ENCODE measurements at places on chromosomes 11 and 22.

DNA sequence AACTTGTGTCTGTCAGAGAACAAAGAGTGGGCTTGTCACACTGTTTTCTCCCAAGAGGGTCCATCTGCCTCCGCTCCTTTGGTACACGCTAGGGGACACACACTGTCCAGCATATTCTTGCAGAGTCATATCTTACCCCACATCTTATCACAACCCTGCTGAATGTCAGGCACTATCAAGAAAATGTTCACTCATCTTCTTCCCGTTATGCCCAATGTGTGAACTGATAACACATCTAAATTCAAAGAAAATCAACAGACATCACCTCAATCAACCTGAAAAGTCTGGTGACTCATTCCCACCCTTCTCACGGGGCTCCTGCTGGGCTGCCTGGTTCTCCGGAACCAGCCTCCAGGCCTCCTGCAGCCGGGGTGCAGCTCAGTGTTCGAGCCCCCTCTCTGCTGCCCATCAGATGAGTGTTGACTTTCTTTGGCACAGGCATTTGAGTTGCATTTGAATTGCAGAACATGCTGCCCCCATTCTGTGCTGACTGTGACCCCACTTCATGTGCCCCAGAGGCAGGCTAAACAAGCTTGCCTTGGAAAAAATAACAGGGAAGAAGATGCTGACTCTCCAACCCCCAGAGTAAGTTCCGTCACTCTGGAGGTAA is 19.4 kb downstream of the GRAP2 start:
- no peak for DNase-seq

DNA sequence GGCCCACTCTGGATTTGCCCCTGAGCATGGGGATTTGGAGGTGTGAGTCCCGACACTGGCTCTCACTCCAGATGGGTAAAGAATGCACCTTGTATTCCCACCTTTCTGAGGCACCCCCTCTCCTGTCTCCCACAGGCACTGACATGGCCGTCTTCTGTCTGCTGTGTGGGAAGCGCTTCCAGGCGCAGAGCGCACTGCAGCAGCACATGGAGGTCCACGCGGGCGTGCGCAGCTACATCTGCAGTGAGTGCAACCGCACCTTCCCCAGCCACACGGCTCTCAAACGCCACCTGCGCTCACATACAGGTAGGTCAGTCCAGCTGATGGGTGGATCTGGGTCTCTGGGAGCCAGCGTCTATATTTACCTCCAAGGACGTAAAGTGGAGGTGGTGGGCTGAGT is 54.2 kb upstream of the NNMT start:
- DNase-seq = no peak

GRCh38 chr11:84740050-84740449 is 887.1 kb downstream of the DLG2 start:
- no peak for DNase-seq

DNA sequence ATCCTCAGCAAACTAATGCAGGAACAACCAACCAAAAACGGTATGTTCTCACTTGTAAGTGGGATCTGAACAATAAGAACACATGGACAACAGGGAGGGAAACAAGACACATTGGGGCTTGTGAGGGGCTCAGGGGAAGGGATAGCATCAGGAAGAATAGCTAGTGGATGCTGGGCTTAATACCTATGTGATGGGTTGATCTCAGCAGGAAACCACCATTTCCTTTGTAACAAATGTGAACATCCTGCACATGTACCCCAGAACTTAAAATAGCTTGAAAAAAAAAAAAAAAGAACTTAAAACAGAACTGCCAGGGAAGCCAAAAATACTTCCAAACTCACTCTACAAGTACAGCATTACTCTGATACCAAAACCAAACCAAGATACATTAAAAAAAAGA is 33.8 kb downstream of the CASP4 start:
- DNase-seq = no peak

- DNase-seq = no peak
These were observed 1.0 kb upstream of the ROBO4 start for GRCh38 chr11:124898711-124899110.

DNA sequence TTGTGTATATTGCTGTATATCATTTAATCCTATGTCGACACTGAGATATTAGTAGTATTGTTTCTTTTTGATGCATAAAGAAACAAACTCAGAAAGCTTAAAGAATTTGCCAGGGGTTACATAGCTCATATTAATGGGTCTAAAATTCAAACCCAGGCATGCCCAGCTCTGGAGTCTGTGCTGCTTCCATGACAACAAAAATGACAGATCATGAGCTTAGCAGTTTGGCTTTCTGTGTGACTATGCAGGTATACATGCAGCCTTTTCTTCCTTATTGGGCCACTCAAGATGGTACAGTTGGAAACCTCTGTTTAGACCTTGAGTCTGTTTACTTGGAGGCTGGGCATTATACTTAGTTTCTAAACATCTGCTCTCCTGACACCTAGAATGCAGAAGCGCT is 220.5 kb upstream of the TENM4 start:
- no peak for DNase-seq

DNA sequence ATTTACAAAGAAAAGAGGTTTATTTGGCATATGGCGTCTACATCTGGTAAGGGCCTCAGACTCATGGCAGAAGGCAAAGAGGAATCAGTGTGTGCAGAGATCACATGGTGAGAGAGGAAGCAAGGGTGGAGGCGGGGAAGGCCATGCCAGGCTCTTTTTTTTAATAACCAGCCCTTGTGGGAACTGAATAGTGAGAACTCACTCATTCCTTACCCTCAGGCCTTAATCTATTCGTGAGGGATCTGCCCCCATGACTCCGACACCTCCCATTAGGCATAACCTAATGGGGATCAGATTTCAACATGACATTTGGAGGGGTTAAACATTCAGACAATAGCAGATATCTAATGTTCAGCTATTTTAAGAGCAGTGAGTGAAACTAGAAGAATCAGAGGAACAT is 55.7 kb downstream of the ATM start:
- DNase-seq = no peak

DNA sequence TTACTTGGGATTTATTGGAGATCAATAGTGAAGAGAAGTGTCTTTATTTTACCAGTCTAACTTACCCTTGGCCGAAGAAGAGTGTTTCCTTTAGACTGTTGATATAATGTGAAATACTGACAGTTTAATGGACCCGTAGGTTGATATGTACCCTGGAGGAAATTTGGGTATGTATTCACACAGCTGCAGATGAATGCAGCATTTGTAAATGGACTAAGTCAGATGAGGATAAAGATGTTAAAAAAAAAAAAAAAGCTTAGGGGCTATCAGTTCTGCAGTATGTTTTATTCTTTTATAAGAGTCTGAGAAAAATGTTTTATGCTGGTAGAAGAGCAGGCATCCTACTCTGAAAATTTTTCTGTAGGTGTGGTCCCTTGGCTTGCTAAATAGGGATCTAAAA is 2.7 kb downstream of the REXO2 start:
- no peak for DNase-seq

- DNase-seq = no peak
These were observed 75.6 kb upstream of the MYOD1 start for GRCh38 chr11:17643506-17644405.

Data from T-helper 2 cell (primary cell).